Large intestine (tissue), 12 donors: ENCODE measurements at places on chromosomes 4 and X. TPM values are rescaled to one million over a fixed set of nuclear protein-coding genes. Genes with fewer than 3 reads are reported as not detected.
A peak's percentile ranks its signal among the peaks of the same experiment; 100 is the strongest.

Gene CXCL3
- polyA plus RNA-seq: 1.4 TPM

DNA sequence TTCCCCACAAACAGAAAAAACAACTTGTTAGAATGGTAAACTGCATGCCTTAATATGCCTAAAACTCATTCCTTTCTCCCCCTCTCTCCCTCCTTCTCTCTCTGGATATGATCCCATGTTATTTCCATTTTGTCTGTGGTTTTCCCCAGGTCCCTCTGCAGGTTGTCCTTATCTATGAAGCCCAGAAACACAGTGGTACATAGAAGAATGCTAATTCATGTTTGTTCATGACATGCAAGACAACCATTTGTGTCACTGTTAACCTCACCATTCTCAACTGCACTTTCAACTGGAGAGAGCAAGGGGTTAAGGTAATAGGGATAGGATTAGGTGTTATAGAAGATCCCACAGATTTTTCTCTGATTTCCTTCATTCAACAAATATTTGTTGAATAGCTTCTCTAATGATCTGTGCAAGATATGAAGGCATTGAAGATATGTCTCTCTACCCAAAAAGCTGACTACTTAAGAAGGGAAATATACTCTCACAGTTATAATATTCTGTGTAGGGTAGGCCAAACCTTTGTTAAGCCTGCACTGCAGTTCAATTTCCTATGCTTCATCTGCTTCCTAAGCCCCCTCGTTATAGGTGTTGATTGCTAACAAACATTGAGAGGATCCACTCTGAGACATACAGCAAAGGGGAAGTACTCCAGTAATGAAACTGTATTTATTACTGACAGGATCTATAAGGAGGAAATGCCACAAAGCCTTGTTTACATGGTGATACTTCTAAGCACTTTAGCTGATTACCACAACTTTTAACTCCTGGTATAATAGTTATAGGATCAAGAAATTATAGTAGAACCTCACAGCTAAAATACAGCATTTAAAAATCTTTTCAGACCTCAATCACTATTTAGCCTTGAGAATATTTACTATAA lies 96.1 kb downstream of the FRYL start:
- H3K27ac ChIP-seq: no peak overlapping the region
- no peak for DNase-seq
- no peaks in the 10 kb centered on the region for H3K36me3 ChIP-seq
- H3K27me3 ChIP-seq: no peaks in the 10 kb centered on the region
- no peaks in the 10 kb centered on the region for H3K4me1 ChIP-seq
- H3K4me3 ChIP-seq: no peak overlapping the region

GRCh38 chr4:30833206-30833605 lies 113.0 kb downstream of the PCDH7 start:
- no peak for DNase-seq
- no peaks in the 10 kb centered on the region for H3K27me3 ChIP-seq
- H3K36me3 ChIP-seq: no peaks in the 10 kb centered on the region

GRCh38 chr4:169615467-169616106 lies 3.2 kb upstream of the NEK1 start:
- H3K27ac ChIP-seq: no peak overlapping the region
- H3K4me1 ChIP-seq: peaks cover 7% of the 10 kb centered on the region
- no peak overlapping the region for H3K4me3 ChIP-seq
- no peak for DNase-seq
- H3K36me3 ChIP-seq: no peaks in the 10 kb centered on the region
- H3K27me3 ChIP-seq: no peaks in the 10 kb centered on the region

Gene FGF13
- 32.9 TPM for polyA plus RNA-seq

Gene BEND4
- 1.2 TPM for polyA plus RNA-seq

DNA sequence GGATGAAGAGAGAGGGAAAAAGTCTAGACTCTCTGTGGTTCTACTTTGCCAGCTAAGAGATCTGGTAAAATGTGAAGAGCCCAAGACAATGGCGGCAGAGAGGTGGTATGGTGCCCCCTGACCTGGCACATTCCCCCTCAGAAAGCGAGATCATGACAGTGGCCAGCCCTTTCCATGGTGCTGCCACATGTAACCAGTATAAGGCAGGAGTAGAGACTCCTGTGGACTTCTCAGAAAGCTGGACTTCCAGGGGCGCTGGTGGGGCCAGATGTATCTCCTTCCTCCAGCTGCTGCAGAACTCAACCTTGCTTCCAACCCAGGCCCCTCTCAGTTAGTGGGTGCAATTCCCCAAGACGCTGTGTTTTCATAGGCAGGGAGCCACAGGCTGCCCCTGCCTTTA lies 9.6 kb downstream of the CTAG1A start:
- no peaks in the 10 kb centered on the region for H3K27me3 ChIP-seq
- no peak for DNase-seq
- no peak overlapping the region for H3K27ac ChIP-seq
- no peaks in the 10 kb centered on the region for H3K36me3 ChIP-seq
- H3K4me1 ChIP-seq: no peaks in the 10 kb centered on the region

GRCh38 chr4:101528526-101528925 lies 181.2 kb upstream of the PPP3CA start:
- H3K27ac ChIP-seq: no peak overlapping the region
- H3K27me3 ChIP-seq: no peaks in the 10 kb centered on the region
- no peaks in the 10 kb centered on the region for H3K4me1 ChIP-seq
- H3K36me3 ChIP-seq: no peaks in the 10 kb centered on the region

Gene SMIM10L2A
- polyA plus RNA-seq: 4.4 TPM

- peaks cover 8% of the 10 kb centered on the region for H3K27me3 ChIP-seq
- H3K27ac ChIP-seq: no peak overlapping the region
- H3K36me3 ChIP-seq: no peaks in the 10 kb centered on the region
- no peak for DNase-seq
- H3K4me1 ChIP-seq: no peaks in the 10 kb centered on the region
Observed at GRCh38 chr4:1593881-1594345, 90.2 kb downstream of the FAM53A start.

- peak; percentile 50 for DNase-seq
- H3K4me1 ChIP-seq: peaks cover 53% of the 10 kb centered on the region
- H3K27me3 ChIP-seq: no peaks in the 10 kb centered on the region
- no peak overlapping the region for H3K4me3 ChIP-seq
- H3K27ac ChIP-seq: peak overlapping the region; percentile 80
Observed at GRCh38 chr4:158826057-158826456, 57.2 kb downstream of the FNIP2 start.

GRCh38 chr4:122500852-122501501 lies 44.5 kb upstream of the IL2 start:
- no peaks in the 10 kb centered on the region for H3K27me3 ChIP-seq
- H3K4me1 ChIP-seq: no peaks in the 10 kb centered on the region
- no peak for DNase-seq

DNA sequence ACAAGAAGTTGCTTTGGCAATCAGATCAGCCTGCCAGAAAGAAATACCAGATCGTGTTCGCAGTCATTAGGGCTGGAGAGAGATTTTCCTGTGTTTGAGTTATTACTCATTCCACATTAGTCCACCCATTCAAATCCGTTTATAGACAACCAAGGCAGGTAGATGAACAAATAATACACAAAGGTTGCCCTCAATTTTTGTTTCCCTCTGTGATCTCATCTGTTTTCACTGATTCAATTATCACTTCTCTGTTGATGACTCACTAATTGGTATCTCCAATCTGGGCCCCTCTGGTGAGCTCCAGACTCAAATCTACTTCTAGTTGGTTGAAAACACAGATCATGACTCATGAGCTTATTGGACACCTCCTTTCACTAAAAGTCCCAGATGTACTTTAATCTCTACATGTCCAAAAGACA lies 54.5 kb downstream of the CHM start:
- no peaks in the 10 kb centered on the region for H3K36me3 ChIP-seq
- no peak for DNase-seq
- no peak overlapping the region for H3K4me3 ChIP-seq
- H3K27ac ChIP-seq: no peak overlapping the region
- no peaks in the 10 kb centered on the region for H3K4me1 ChIP-seq

DNA sequence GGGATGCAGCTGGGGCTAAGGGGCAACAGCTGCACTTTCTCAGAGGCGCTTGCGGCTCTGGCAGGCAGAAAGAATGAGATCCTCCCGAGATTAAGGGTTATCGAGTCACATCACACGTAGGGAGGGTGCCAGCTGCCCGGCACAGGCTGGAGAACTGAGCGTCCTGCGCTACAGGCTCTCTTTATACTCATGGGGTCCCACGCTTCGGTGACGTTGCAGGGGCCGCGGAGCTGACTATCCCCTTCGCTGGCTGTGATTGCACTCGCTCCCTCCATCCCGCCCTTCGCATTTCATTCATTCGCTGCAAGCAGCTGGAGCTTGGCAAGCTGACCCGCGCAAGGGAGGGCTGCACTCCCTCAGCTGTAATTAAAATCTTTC lies at the start of gene TACR3:
TACR3 (minus strand) TSS at position 156 of the 378 bp plus-strand sequence. CDS start 310 bp downstream, outside the sequence.
- H3K4me3 ChIP-seq: peak within 1 kb of the TSS; percentile 39
- no peak for DNase-seq
- H3K4me1 ChIP-seq: no peaks in the 10 kb centered on the region
- no peak within 1 kb of the TSS for H3K27ac ChIP-seq
- peaks cover 15% of the 10 kb centered on the region for H3K27me3 ChIP-seq
- H3K36me3 ChIP-seq: no peaks in the 10 kb centered on the region

DNA sequence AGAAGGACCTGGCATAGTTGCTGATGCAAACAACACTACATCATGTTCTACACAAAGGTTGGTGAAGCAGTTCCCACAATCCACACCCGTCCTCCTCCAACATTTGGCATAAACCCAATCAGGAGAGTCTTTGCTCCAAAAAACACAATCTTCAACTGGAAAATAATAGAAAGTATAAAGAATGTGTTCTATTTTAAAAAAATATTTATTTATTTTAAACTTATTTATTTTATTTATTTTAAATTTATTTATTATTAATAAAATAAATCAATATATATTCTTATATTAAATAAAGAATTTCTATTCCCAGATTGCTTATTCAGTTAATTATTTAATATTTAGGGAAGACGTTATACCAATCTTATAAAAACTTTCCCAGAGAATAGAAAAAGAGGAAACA lies 1753.7 kb upstream of the AGA start:
- H3K4me1 ChIP-seq: no peaks in the 10 kb centered on the region
- H3K4me3 ChIP-seq: no peak overlapping the region
- H3K36me3 ChIP-seq: no peaks in the 10 kb centered on the region

GRCh38 chr4:139955600-139955999 lies 198.4 kb downstream of the MAML3 start:
- H3K4me3 ChIP-seq: no peak overlapping the region
- H3K4me1 ChIP-seq: no peaks in the 10 kb centered on the region
- H3K27ac ChIP-seq: no peak overlapping the region
- H3K27me3 ChIP-seq: no peaks in the 10 kb centered on the region
- H3K36me3 ChIP-seq: no peaks in the 10 kb centered on the region
- no peak for DNase-seq

DNA sequence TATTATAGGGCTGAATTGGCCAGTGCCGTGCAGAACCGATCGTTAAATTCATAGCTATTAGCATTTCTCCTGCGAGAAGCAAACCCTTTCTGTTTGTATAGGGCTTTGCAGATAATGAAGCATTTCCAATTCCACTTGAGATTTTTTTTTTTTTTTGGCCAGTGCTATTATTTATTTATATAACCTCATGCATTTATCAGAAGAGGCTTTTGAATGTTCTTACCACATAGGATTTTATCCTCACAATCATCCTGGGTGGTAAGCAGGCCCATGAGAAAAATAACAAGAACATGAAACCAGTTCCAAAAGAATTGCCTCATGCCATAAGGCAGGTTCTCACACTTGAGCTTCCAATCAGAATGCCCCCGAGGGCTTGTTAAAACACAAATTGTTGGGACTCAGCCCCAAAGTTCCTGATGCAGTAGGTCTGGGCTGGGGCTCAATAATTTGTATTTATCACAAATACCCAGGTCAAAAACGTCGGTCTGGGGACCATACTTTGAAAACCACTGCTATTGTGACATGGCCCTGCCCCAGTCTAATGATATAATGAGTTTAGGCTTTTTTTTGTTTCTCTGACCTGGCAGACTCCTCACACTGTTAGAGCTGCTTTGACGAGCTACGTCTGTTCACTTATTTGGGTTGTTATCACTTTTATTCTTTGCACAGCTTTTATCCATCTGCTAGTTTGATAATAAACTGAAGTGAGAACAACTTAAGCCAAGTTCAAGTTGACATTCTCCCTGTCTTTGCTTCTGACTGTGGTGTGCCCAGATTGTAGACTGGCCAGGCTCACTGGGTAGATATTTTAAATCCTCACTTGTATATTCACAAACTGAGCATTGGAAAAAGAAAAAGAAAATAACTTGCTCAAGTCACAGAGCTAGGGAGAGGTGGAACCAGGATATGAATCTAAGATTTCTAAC lies 20.1 kb downstream of the SUPT20HL1 start:
- H3K27ac ChIP-seq: no peak overlapping the region
- H3K4me1 ChIP-seq: no peaks in the 10 kb centered on the region
- H3K27me3 ChIP-seq: no peaks in the 10 kb centered on the region
- no peak overlapping the region for H3K4me3 ChIP-seq

- no peak overlapping the region for H3K27ac ChIP-seq
- no peak overlapping the region for H3K4me3 ChIP-seq
- H3K27me3 ChIP-seq: no peaks in the 10 kb centered on the region
Observed at GRCh38 chrX:32867781-32868523, 343.4 kb downstream of the DMD start.

- no peaks in the 10 kb centered on the region for H3K27me3 ChIP-seq
- peaks cover 12% of the 10 kb centered on the region for H3K4me1 ChIP-seq
- no peak for DNase-seq
- H3K27ac ChIP-seq: no peak overlapping the region
- no peaks in the 10 kb centered on the region for H3K36me3 ChIP-seq
Observed at GRCh38 chrX:72020788-72021187, 110.1 kb downstream of the NHSL2 start.

- H3K4me1 ChIP-seq: peaks cover 6% of the 10 kb centered on the region
- H3K36me3 ChIP-seq: peaks cover 21% of the 10 kb centered on the region
- H3K27ac ChIP-seq: no peak overlapping the region
Observed at GRCh38 chr4:105966051-105966450, 70.8 kb downstream of the NPNT start.

GRCh38 chrX:68432648-68433047 lies 647 bp downstream of the OPHN1 start:
- no peaks in the 10 kb centered on the region for H3K27me3 ChIP-seq
- H3K4me3 ChIP-seq: peak overlapping the region; percentile 74
- DNase-seq: no peak
- H3K4me1 ChIP-seq: peaks cover 6% of the 10 kb centered on the region
